Fibroblast of skin of back (primary cell): ENCODE measurements at places on chromosomes 3 and 15.
A peak's percentile ranks its signal among the peaks of the same experiment; 100 is the strongest.

DNA sequence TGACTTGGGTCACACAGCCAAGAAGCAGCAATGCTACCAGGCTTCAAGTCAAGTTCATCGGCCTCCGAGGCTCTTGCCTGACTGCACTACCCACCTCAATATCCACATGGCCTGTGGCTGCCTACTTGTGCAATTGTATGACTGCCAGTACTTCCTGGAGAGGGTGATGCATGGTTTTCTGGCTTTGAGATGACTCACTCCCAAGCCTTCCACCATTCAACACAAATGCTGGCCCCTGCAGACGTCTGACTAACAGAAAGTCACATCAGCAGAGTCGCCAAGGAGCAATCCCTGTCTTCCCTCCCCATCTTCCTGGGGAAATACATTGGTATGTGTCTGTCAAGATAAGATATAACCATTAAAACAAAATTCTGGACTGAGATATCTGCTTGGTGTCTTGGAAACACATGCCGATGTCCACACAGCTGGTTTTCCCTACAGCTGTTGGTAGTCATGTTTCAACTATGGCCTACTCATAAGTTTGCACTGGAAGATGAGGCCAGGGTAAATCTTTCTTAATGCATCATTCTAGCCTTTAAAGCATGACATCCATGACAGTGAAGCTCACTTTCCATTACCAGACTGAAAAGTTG lies 79.6 kb upstream of the SPATA12 start:
- DNase-seq: peak; percentile 98

- peak; percentile 84 for DNase-seq
Observed at GRCh38 chr3:71035314-71035713, 548.2 kb downstream of the FOXP1 start.

DNA sequence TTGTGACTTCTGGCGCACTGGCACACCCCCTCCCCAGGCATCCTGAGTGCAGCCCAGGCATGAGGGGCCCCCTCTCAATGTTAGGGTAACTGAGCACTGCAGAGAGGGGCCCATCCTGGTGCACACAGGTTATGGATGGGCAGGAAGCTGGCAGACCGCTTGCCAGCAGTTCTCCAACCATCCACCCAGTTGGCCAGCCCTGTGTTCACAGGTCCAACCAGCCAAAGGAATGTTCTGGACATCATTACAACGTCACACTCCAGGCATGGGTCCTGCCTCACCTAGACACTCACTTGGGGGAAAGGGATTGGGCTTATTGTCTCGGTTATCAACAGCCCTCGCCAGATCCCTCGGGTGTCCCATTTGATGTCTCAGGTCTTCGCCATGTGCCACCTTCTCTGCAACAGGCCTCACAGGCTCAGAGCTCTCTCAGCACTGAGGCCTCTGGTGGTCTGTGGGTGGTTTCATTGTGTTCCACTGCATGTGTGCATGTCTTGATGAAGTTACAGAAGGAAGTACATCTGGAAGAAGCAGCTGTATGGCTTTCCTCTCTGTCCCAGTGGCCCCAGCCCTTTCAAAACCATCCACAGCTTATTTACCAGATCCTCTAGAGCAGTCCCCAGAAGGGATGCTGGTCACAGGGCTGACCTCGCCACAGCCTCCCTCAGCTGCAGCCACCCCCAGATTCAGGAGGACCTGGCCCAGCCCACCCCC lies 23.7 kb downstream of the ADCY5 start:
- no peak for DNase-seq

GRCh38 chr3:156620260-156620659 lies 54.1 kb upstream of the TIPARP start:
- no peak for DNase-seq

DNA sequence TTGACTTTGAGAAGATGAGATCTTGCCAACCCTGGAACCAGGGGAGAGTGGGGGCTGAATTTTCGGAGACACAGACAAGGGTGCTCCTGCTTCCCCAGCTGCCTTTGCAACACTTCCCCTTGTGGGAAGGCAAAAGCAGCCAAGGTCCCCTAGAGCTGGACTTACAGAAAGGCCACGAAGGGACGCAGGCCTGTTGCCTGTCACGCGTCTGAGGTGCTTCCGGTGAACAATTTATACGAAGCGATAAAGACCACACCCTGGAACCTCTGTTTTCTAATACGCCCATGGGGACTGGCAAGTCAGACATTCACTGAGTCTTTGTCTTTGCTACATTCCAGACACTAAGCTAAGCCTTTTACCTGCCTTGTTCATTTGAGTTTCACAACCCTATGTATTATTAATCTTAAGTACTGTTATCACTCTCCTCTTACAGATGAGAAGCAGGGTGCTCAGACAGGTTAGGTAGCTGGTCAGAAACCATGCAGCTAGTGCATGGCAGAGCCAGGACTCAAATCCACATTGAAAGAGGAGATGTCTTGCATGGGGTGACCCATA lies 13.2 kb downstream of the MEGF11 start:
- DNase-seq: no peak

DNA sequence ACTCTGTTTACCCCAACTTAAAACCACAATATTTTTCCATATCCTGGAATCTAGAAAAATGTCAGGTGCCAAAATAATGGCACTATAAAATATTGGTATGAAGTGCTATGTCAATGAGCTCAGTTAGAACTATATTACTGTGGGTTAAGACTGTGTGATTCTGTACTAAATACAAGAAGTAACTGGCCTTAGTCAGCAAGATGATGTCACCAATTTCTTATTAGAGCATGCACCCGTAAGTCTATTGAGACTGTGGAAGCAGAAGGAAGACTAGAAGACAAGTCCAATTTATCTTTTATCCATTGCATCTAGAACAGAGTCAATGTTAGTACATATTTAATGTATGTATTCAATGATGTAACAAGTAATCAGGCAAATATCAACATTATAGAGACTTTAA lies 25.0 kb downstream of the LRRC58 start:
- peak; percentile 19 for DNase-seq

DNA sequence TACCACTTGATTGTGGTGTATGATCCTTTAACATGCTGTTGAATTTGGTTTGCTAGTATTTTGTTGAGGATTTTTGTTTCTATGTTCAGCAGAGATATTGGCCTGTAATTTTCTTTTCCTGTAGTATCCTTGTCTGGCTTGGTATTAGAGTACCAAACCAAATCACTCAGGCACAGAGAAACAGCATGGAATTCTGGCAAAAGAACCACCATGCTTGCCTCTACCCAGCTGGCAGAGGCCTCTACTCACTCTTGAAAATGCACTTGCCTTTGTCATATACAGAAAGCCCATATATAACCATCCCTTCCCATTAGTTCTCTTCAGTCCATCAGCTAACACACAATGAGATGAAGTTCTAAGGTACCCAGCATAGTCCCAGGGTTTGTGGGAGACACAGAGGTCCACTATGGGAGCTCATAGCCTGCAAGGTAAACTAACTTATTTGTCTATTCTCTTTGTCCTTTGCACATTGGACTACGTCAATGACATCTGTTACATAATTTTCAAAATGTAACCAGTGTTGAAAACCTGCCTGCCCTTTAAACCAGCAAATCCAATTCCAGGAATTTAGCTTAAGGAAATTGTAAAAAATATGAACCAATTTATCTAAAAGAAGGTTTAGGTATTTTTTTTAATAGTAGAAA lies 82.1 kb upstream of the POMGNT2 start:
- DNase-seq: no peak

GRCh38 chr15:77942611-77943211 lies 134.8 kb downstream of the TBC1D2B start:
- DNase-seq: no peak

DNA sequence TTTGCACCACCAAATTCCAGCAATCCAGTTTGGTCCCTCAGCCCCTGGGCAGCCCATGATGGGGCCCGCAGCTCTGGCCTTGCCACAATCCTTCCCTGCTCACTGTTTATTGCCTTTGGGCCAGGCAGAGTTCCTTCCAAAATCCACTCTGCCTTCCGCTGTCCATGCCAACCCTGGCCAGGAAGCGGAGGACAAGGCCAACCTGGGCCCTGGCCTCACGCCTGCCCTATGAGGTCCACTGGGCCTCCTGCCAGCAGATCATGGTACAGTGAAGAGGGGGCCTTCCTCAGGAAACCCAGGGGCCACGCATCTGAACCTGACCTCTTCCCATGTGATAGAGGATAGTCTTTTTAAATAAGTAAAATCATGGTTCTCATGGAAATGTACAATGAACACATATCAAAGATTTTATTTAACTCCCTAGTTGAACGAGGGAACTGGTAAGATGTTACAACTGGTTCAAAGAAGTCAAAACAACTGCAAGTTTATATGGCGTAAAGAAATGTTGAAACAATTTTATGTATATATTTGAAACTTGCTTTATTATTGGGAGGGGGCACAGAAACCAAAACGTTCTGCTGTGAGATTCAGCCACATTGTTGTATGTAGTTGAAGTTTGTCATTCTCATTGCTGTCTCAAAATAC lies 95.8 kb upstream of the TNFAIP8L3 start:
- no peak for DNase-seq

DNA sequence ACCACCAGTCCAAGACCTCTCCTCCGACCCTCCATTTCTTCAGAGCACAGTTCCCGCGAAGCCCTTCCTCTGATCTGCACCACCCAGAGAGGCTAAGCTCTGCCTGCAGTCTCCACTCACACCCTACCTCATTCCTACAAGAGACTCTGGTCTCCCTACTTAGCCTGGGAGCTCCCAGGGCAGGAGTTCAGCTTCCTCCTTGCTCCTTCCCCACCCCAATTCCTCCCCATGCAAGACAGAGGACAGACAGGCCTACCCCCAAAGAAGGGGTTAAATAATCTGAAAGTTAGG lies 12.6 kb upstream of the VIPR1 start:
- no peak for DNase-seq

- DNase-seq: peak; percentile 84
Observed at GRCh38 chr15:81274931-81275707, 48.8 kb downstream of the STARD5 start.

GRCh38 chr3:187497052-187497451 lies 128.9 kb downstream of the RTP4 start:
- no peak for DNase-seq

- DNase-seq: no peak
Observed at GRCh38 chr3:44926921-44927320, 49.1 kb downstream of the ZDHHC3 start.

GRCh38 chr15:65634356-65634755 lies 12.6 kb downstream of the SLC24A1 start:
- no peak for DNase-seq

GRCh38 chr15:66574596-66574950 lies 8.8 kb upstream of the LCTL start:
- DNase-seq: no peak

DNA sequence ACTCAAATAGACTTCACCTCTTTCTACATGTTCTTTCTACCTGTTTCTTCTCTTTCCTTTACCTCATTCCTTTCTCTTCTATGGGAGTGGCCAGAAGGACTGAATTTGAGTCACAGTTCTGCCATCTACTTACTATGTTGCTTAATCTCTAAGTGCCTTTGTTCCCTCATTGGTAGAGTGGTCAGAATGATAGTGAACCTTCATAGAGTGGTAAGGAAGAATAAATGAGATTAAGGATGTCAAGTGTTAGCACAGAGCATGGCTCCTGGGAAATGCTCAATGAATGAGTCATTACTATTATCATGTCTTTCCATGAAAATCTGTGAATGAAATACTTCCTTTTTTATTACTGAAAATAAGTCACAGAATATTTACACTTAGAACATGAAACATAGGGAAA lies 17.5 kb downstream of the TMEM207 start:
- peak; percentile 36 for DNase-seq

DNA sequence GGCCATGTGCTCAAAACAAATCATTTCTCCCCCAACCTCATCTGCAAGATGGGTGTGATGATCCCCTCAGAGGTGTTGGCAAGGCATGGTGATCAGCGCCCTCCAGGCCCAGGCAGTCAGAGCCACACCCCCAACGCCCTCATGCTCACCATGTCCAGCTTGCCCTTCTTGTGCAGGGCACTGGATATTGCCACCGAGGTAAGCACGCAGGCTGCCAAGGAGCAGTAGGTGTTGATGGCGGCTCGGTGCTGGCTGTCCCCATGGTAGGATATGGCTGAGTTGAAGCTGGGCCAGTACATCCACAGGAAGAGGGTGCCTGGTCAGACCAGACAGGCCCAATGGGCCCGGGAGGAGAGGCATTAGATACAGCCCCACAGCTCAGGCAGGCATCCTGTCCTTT lies 17.2 kb downstream of the RHCG start:
- DNase-seq: no peak

GRCh38 chr15:50146632-50147031 lies 27.6 kb upstream of the ATP8B4 start:
- no peak for DNase-seq

GRCh38 chr15:74374648-74375302 lies 7.3 kb upstream of the CYP11A1 start:
- DNase-seq: no peak

DNA sequence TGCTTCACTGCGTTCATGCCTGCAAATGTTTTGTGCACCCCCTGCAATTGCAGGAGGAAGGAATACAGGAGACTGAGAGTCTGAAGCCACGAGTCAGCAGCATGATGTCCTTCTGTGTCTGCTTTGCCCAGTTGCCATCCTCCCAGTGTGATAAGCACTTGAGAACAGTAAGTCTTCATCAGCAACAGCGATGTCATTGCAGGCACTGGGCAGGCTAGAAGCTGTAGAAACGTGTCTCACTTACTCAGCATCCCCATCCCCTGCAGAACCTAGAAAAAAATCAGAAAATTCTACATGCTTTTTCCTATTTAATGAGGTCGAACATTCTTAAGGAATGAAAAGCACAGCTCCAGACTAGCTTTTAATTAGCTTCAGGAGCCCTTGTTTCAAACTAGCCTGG lies 156.5 kb upstream of the LPP start:
- DNase-seq: peak; percentile 42

DNA sequence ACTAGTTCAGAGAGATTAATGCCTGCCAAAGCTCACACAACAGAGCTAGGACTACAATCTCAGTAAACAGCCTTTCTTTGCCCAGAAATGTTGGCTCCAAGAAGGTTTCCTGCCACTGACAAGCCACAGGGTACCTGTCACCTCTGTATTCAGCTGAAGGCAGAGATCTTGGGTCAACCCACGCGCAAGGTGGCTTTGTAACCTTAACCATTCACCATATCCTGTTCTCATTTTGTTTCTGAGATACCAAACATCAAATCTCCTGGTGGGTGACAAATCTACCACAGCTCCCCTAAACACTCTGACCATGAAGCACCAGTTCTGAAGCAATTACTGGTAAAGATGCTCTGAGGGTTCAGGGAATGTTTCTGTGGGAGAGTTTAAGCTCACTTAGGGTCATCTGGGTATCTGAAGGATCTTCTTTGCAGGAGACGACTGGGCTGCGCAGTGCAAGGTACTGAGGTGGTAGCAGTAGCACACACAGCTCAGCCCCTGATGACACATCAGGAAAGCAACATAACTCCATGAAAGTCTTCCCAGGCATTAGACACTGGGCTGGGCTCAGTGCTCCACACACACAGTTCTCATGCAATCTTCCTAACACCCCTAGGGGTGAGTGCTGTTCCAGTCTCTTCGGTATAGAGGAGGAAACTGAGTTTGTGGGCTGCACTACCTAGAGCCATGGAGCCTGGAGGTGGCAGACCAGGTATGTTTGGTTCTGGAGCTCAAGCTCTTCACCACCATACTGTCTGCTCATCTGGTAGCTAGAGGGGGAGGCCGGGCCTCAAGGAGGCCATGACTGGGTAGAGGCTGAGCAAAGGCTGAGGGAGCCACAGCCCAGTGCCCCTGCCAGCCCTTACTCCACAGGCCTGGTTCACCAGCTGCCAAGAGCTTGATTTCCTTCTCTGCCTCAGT lies 7.7 kb downstream of the CXCR6 start:
- no peak for DNase-seq

- DNase-seq: peak; percentile 4
Observed at GRCh38 chr3:168220556-168220955, 124.8 kb upstream of the GOLIM4 start.
